A549 treated with dexamethasone at 1 μM for 4 hours (cell line): ENCODE measurements at places on chromosomes 7 and 10. TPM values are rescaled to one million over a fixed set of nuclear protein-coding genes. Genes with fewer than 3 reads are reported as not detected.

The CNPY1 gene
- total RNA-seq, result not detected in 5 replicates

The NEUROG3 gene
- total RNA-seq, result not detected in 5 replicates

The DLX6 gene
- total RNA-seq, result not detected in 5 replicates

The CTAGE6 gene
- not detected in 5 replicates for total RNA-seq

The HTR7 gene
- total RNA-seq, result 0.14 to 0.39 TPM (median 0.18 TPM) in 5 replicates

The PNLIP gene
- total RNA-seq, result 0.16 to 0.27 TPM (median 0.21 TPM) in 5 replicates

The DYDC2 gene
- 0.05 to 0.06 TPM in 2 of 5 replicates, not detected in the others for total RNA-seq

The PANK1 gene
- 5.6 to 7.8 TPM (median 6.5 TPM) in 5 replicates for total RNA-seq

The CEP55 gene
- 61.0 to 73.3 TPM (median 70.6 TPM) in 5 replicates for total RNA-seq

The THSD7A gene
- total RNA-seq, result 1.8 to 4.0 TPM (median 2.3 TPM) in 5 replicates

The GNAT3 gene
- total RNA-seq, result not detected in 5 replicates

The TMEM26 gene
- 0.04 to 0.08 TPM (median 0.07 TPM) in 5 replicates for total RNA-seq

The MLXIPL gene
- total RNA-seq, result 1.1 to 1.6 TPM (median 1.1 TPM) in 5 replicates

The AHR gene
- total RNA-seq, result 6.5 to 12.8 TPM (median 8.7 TPM) in 5 replicates

The OLAH gene
- total RNA-seq, result 0.90 to 1.1 TPM (median 1.0 TPM) in 5 replicates

The PRSS1 gene
- total RNA-seq, result not detected in 5 replicates

The SH2D4B gene
- total RNA-seq, result 0.05 to 0.19 TPM (median 0.07 TPM) in 5 replicates

The RGR gene
- total RNA-seq, result not detected in 5 replicates

The DPY19L1 gene
- 31.5 to 62.5 TPM (median 48.0 TPM) in 5 replicates for total RNA-seq

The PLEKHS1 gene
- total RNA-seq, result 0.03 to 0.05 TPM (median 0.04 TPM) in 4 of 5 replicates, not detected in the other

The MSMB gene
- total RNA-seq, result 0.46 TPM in 1 of 5 replicates, not detected in the others

The TMEM225B gene
- total RNA-seq, result 0.32 to 1.3 TPM (median 1.1 TPM) in 5 replicates

The ADARB2 gene
- 0.06 to 0.18 TPM in 2 of 5 replicates, not detected in the others for total RNA-seq

The C7orf57 gene
- 0.27 to 0.35 TPM (median 0.27 TPM) in 5 replicates for total RNA-seq

The SYPL1 gene
- total RNA-seq, result 77.1 to 92.7 TPM (median 87.8 TPM) in 5 replicates

The SUGCT gene
- total RNA-seq, result 0.70 to 1.5 TPM (median 1.3 TPM) in 5 replicates

The MACROH2A2 gene
- total RNA-seq, result 24.6 to 28.5 TPM (median 26.8 TPM) in 5 replicates

The KAZALD1 gene
- total RNA-seq, result 2.0 to 3.3 TPM (median 2.9 TPM) in 5 replicates

The SFTPA1 gene
- total RNA-seq, result not detected in 5 replicates

The NAT16 gene
- total RNA-seq, result 0.09 to 0.21 TPM (median 0.12 TPM) in 5 replicates

The BMPER gene
- 4.2 to 6.8 TPM (median 4.6 TPM) in 5 replicates for total RNA-seq

The PIK3CG gene
- total RNA-seq, result not detected in 5 replicates

The SYT15 gene
- 1.5 to 3.1 TPM (median 3.0 TPM) in 5 replicates for total RNA-seq

The COBL gene
- total RNA-seq, result 3.2 to 4.5 TPM (median 4.2 TPM) in 5 replicates

The VWA2 gene
- 0.05 to 0.06 TPM (median 0.06 TPM) in 3 of 5 replicates, not detected in the others for total RNA-seq

The ATOH7 gene
- 0.09 to 0.33 TPM (median 0.21 TPM) in 5 replicates for total RNA-seq

The STEAP1 gene
- 15.0 to 17.6 TPM (median 16.8 TPM) in 5 replicates for total RNA-seq

The C7orf33 gene
- total RNA-seq, result not detected in 5 replicates

The UPK3BL2 gene
- 1.7 to 3.1 TPM (median 2.3 TPM) in 5 replicates for total RNA-seq

The PGAM2 gene
- total RNA-seq, result not detected in 5 replicates

The ITPRID1 gene
- not detected in 5 replicates for total RNA-seq

The SCART1 gene
- total RNA-seq, result 0.14 to 0.33 TPM (median 0.29 TPM) in 5 replicates

The MTURN gene
- 4.8 to 6.8 TPM (median 5.7 TPM) in 5 replicates for total RNA-seq

The EMX2 gene
- not detected in 5 replicates for total RNA-seq

The PAPSS2 gene
- 16.5 to 23.7 TPM (median 20.8 TPM) in 5 replicates for total RNA-seq

The RELN gene
- 0.04 to 0.12 TPM (median 0.07 TPM) in 3 of 5 replicates, not detected in the others for total RNA-seq

The CLDN4 gene
- total RNA-seq, result 4.3 to 6.0 TPM (median 4.8 TPM) in 5 replicates

The SKIDA1 gene
- 0.96 to 1.4 TPM (median 1.2 TPM) in 5 replicates for total RNA-seq

The SLC26A5 gene
- not detected in 5 replicates for total RNA-seq

The EDRF1 gene
- total RNA-seq, result 10.2 to 17.6 TPM (median 16.2 TPM) in 5 replicates

The TASOR2 gene
- total RNA-seq, result 25.5 to 45.0 TPM (median 40.5 TPM) in 5 replicates

The NCF1 gene
- 0.11 to 0.43 TPM (median 0.21 TPM) in 5 replicates for total RNA-seq

The PRF1 gene
- 0.02 to 0.16 TPM (median 0.05 TPM) in 3 of 5 replicates, not detected in the others for total RNA-seq

The FANK1 gene
- 1.9 to 3.2 TPM (median 2.4 TPM) in 5 replicates for total RNA-seq

The ACTR3C gene
- 0.02 to 0.26 TPM (median 0.14 TPM) in 3 of 5 replicates, not detected in the others for total RNA-seq
